Thyroid gland (tissue), 4 donors: ENCODE measurements at places on chromosomes 3 and 15. TPM values are rescaled to one million over a fixed set of nuclear protein-coding genes. Genes with fewer than 3 reads are reported as not detected.

- H3K4me3 ChIP-seq, result no peak overlapping the region
- H3K27ac ChIP-seq, result no peak overlapping the region
- no peaks in the 10 kb centered on the region for H3K27me3 ChIP-seq
- H3K36me3 ChIP-seq, result no peaks in the 10 kb centered on the region
- DNase-seq, result no peak
Measured at GRCh38 chr3:42250761-42251160, 15.2 kb downstream of the CCK start.

DNA sequence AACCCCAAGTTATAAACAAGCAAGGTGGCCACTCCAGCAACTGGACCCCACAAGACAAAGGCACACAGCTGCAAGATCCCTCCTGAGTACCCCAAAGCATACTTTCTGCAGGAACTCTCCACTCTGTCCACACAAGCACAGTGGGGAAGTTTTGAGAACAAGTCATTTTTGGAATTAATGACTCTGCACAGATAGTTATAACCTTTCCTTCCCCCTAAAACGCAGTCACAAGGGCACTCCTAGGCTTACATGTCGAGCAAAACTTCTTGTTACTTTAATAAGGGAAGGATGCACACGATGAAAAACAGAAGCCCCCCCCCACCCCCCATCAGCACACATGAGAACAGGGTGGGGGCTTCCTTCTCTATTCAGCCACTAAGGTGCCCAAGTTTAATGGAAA lies 1.2 kb downstream of the STIMATE start:
- H3K4me1 ChIP-seq, result peaks cover 50% of the 10 kb centered on the region
- H3K36me3 ChIP-seq, result no peaks in the 10 kb centered on the region
- no peak overlapping the region for H3K27ac ChIP-seq
- H3K4me3 ChIP-seq, result peak overlapping the region; percentile 68

DNA sequence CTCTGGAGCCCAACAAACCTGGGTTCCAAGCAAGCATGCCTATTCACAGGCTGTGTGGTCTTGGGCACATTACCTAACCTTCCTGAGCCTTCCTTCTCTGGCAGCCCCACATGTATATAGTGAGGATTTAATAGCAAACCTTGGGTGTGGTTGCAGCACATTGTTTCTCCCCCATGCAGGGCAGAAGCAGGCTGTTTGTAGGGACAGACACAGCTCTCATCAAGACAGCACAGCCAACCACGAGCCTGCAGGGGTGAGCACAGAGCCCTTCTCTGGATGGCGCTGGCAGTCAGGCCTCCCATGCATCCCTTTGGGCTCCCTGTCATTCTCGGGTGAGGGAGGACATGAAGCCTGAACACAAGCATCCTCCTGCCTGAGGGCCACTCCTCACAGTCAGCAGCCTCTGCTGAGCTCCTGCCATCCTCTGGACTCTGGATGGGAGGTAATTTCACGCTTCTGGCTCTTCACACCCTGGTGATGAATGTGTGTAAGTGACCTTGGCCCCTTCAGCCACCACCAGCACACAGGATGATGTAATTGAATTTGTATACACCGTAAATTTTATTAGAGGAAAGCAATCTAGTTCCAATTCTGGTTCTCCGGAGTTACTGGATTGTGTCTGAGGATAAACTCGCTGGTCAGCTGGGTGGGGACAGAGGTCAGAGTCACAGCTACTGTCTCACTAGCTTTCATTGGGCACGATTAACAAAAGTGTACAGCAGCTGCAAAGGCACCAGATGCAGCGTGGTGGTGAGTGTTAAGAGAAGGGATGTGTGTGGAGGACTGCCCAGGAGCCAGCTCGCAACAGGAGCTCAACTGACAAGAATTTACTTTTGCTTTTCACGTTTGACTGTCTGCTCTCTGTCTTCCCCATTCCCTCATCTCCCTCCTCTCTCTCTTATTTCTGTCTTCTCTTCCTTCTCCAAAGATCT lies 118.1 kb downstream of the CLSTN2 start:
- H3K4me3 ChIP-seq, result no peak overlapping the region
- H3K27ac ChIP-seq, result no peak overlapping the region
- no peaks in the 10 kb centered on the region for H3K36me3 ChIP-seq
- H3K27me3 ChIP-seq, result no peaks in the 10 kb centered on the region
- no peak for DNase-seq

GRCh38 chr3:121698901-121699300 lies 38.2 kb upstream of the HCLS1 start:
- peaks cover 11% of the 10 kb centered on the region for H3K36me3 ChIP-seq
- H3K4me1 ChIP-seq, result peaks cover 4% of the 10 kb centered on the region
- H3K4me3 ChIP-seq, result no peak overlapping the region

DNA sequence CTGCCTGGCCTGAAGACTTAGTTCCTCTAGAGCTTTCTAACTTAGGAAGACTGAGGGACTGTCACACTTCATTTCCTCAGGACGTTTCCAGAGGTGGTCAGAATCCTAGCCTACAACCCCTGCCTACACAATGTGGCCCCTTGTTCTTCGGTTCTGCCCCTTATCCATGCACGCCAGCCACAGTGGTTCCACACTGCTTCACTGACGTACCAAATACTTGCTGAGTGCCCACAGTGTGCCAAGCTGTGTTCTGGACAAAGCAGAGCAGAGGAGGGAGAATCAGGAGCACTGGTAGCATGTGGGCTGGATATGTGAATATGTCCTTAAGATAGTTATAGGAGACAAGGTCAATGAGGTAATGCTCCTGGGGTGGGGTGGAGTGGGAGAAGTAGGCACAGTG lies 70.5 kb upstream of the SAMMSON start:
- no peaks in the 10 kb centered on the region for H3K36me3 ChIP-seq
- H3K4me3 ChIP-seq, result no peak overlapping the region
- DNase-seq, result no peak

EFCC1 gene
- 13.0 TPM for total RNA-seq

DNA sequence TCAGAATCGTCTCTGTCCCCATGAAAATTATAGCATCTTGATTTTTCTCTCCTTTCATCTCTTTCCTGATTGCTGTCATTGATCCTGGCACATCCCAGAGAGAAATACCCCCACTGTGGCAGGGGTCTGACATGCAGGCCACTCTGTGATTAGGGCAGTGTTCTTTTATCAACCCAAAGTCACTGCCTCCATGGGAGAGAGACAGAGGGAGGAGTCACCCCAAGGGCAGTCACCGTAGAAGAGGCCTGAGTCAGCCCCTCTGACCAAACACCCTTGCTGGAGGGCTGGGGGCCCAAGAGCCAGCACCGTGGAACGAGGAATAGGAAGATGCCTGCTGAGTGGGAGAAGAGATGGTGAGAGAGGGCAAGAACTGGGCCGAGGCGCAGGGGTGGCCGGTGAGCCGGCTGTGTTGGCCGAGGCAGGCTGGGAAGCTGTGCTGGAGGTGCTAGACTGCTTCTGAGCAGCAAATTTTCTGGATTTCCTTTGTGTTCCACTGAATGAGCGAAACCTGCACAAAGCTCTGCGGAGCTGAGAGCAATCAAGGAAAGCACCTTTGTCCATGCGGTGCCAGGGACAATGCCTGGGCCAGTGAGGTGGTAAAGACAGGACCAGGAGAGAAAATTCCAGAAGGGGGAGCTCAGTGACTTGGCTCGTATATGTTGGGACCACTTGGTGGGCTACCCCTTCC lies 103.8 kb downstream of the ADCY5 start:
- no peaks in the 10 kb centered on the region for H3K4me1 ChIP-seq
- H3K27me3 ChIP-seq, result no peaks in the 10 kb centered on the region

SLCO2A1 gene
- 26.0 TPM for total RNA-seq

DNA sequence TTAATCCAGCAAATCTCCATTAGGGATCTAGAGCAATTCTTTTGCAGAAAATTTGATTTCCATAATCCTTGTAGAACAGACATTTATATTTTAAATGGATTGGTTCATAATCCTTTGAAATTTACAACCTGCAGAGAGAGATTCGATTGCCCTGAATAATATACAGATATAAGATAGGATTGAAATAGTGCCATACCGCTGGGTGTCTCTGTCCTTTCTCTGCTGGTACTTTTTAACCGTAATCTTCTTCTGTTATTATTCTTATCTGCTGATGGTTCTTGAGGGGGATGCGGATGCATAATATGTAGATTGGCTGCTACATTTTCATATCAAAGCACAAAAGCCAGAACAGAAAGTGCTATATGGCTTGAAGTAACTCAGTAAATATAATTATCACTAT lies 182.2 kb downstream of the CFAP20DC start:
- H3K27ac ChIP-seq, result no peak overlapping the region
- no peaks in the 10 kb centered on the region for H3K27me3 ChIP-seq
- H3K36me3 ChIP-seq, result no peaks in the 10 kb centered on the region
- H3K4me3 ChIP-seq, result no peak overlapping the region
- DNase-seq, result no peak

COLQ gene
- 2.9 TPM for total RNA-seq

TLNRD1 gene
- 18.7 TPM for total RNA-seq

DNA sequence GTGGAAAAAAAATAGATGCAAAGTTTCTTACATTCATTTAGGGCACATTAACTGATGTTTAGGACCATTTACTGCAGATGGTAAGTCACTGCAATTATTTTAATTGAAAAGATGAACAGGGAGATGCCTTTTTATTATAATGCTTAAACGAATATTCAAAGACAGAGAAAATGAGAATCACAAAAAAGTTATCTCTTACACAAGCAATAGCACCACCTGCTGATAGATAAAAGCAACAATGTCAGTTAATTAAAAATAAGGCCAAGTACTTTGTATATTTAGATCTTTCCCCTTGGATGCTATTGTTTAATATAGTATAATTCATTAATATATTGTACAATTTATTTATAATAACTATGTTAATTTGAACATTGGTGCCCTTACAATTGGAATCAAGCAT lies 55.9 kb downstream of the IFT80 start:
- H3K36me3 ChIP-seq, result no peaks in the 10 kb centered on the region
- no peaks in the 10 kb centered on the region for H3K4me1 ChIP-seq
- H3K27me3 ChIP-seq, result no peaks in the 10 kb centered on the region
- H3K4me3 ChIP-seq, result no peak overlapping the region

- no peak for DNase-seq
- no peaks in the 10 kb centered on the region for H3K27me3 ChIP-seq
- H3K36me3 ChIP-seq, result no peaks in the 10 kb centered on the region
- no peak overlapping the region for H3K4me3 ChIP-seq
- H3K27ac ChIP-seq, result no peak overlapping the region
Measured at GRCh38 chr3:182226995-182227394, 515.3 kb downstream of the SOX2 start.

DNA sequence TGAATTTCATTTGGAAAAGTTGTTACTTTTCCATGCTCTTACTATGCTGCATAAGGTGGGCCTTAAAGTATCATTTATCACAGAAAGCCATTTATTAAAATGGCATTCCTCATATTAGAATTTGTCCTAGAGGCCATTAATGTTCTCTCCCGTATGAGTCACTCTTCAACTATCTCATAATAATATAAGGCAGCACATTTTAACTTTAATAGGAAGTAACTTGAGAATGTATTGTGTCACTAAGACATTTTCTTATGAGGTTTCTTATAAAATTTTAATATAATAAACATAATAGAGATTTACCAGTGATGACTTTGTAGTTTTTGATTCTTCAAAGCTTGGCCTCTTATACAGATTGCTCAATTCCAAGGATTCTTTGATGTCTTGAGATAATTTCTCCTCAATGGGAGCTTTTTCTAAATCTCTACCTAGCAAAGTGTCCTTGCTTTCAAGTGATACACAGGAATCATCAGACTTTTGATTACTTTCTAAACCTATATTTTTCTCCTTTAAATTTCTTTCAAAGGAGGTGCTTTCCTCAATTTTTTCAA lies 74.7 kb downstream of the ZBBX start:
- H3K36me3 ChIP-seq, result no peaks in the 10 kb centered on the region
- no peaks in the 10 kb centered on the region for H3K4me1 ChIP-seq
- no peak overlapping the region for H3K4me3 ChIP-seq
- no peaks in the 10 kb centered on the region for H3K27me3 ChIP-seq
- no peak overlapping the region for H3K27ac ChIP-seq
- no peak for DNase-seq

GRCh38 chr15:76138436-76138835 lies 78.7 kb downstream of the TMEM266 start:
- no peak for DNase-seq
- H3K27me3 ChIP-seq, result no peaks in the 10 kb centered on the region
- no peaks in the 10 kb centered on the region for H3K4me1 ChIP-seq
- H3K4me3 ChIP-seq, result no peak overlapping the region

GRCh38 chr3:38119248-38119544 lies 17.7 kb downstream of the ACAA1 start:
- H3K4me1 ChIP-seq, result no peaks in the 10 kb centered on the region
- peaks cover 26% of the 10 kb centered on the region for H3K36me3 ChIP-seq
- H3K27ac ChIP-seq, result no peak overlapping the region
- no peak for DNase-seq
- no peaks in the 10 kb centered on the region for H3K27me3 ChIP-seq
- no peak overlapping the region for H3K4me3 ChIP-seq

DNA sequence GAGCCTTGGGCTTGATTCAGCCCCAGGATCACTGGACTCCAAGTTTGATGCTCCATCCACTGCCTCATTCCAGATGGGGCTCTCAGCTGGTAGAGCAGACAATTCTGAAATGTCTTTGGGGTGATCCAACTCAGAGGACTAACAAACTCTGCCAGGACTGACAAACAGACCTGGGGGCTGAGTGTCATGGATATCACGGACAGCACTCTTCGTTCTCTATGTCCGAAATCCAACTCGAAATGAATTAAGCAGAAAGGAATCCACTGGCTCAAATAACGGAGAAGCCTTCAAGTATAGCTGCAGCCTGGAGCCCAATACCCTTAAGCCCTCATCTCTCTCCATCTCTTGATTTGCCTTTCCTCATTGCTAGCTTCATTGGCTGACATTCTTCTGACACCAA lies 14.2 kb downstream of the SLC38A3 start:
- H3K4me3 ChIP-seq, result no peak overlapping the region
- no peak for DNase-seq
- no peak overlapping the region for H3K27ac ChIP-seq
- H3K27me3 ChIP-seq, result no peaks in the 10 kb centered on the region

DNA sequence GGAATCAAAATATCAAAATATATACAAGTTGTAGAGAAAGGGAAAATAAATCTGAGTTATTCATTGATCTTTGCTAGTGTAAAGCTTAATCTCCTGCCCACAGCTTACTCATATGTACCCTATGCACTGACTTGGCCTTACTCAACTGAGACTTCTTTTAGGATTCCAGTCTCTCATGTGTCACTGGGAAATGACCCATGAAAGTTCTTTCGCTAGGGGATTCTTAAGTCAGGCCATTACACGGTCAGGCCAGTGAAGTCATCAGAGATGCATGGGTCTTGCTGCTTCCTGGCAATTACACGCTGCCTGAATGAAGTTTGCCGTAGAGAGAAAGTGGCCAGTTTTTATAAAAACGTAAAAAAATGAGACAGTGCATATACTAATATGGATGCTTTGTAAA lies 20.7 kb upstream of the LPP start:
- H3K4me3 ChIP-seq, result no peak overlapping the region
- no peaks in the 10 kb centered on the region for H3K27me3 ChIP-seq
- H3K36me3 ChIP-seq, result no peaks in the 10 kb centered on the region
- DNase-seq, result no peak
- peaks cover 7% of the 10 kb centered on the region for H3K4me1 ChIP-seq

- no peaks in the 10 kb centered on the region for H3K4me1 ChIP-seq
- H3K27me3 ChIP-seq, result no peaks in the 10 kb centered on the region
- no peak overlapping the region for H3K27ac ChIP-seq
- H3K36me3 ChIP-seq, result no peaks in the 10 kb centered on the region
Measured at GRCh38 chr3:61360297-61360965, 109.2 kb upstream of the FHIT start.

- no peaks in the 10 kb centered on the region for H3K4me1 ChIP-seq
- no peak overlapping the region for H3K4me3 ChIP-seq
- no peak overlapping the region for H3K27ac ChIP-seq
- no peaks in the 10 kb centered on the region for H3K27me3 ChIP-seq
- peaks cover 22% of the 10 kb centered on the region for H3K36me3 ChIP-seq
- DNase-seq, result no peak
Measured at GRCh38 chr15:82532383-82532990, 7.8 kb downstream of the RPS17 start.

GOLGA6L10 gene
- total RNA-seq, result 2.0 TPM

SLC7A14 gene
- total RNA-seq, result not detected
